Glomerular endothelial cell (primary cell): ENCODE measurements at places on chromosomes 7 and 10. TPM values are rescaled to one million over a fixed set of nuclear protein-coding genes. Genes with fewer than 3 reads are reported as not detected.

DNA sequence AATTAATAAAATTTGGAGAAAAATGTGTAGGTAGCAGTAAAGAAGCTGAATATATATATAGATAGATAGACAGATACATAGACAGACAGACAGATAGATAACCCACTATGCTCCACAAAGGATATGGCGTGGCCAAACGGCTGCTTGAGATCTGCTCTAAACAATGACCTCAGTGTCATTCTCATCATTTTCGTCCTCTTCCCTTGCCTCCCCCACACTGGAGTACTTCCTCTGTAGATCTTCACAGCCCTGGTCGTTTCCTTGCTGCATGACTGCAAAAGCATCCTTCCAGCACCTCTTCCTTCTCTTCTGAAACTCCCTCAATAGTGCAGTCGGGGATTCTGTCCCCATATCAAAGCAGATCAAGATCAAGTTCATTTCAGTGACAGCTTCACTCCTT, 35.6 kb upstream of the ATP6V0A4 start:
- no peak for DNase-seq

The PRR15 gene
- 0.23 TPM in 1 of 2 replicates, not detected in the other for total RNA-seq

The SLIT1 gene
- total RNA-seq, result not detected in 2 replicates

The ANKRD2 gene
- total RNA-seq, result 0.24 TPM in 1 of 2 replicates, not detected in the other

The CPEB3 gene
- 0.63 and 1.6 TPM in 2 replicates for total RNA-seq

DNA sequence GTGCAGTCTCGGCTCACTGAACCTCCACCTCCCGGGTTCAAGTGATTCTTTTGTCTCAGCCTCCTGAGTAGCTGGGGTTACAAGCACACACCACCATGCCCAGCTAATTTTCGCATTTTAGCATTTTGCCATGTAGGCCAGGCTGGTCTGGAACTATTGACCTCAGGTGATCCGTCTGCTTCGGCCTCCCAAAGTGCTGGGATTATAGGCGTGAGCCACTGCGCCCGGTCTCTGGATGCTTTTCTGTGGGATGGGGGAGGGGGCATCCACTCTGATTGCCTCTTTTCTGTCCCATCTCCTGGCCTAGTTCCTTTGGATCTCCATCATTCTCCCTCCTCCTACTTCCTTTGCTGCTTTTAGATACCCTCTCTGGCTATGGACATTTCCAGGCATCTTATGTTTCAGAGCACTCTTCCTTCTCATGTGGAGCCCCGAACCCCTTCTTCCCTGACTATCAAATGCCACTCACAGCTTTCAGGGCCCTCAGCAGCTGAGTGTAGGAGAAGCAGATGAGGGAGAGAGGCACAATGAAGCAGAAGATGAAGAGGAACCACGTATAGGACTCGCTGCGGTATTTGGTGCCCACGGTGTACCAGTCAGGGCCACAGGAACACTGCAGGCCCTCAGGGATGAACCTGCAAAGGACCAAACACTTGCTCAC, 1.4 kb downstream of the OPN1SW start:
- DNase-seq, result no peak

DNA sequence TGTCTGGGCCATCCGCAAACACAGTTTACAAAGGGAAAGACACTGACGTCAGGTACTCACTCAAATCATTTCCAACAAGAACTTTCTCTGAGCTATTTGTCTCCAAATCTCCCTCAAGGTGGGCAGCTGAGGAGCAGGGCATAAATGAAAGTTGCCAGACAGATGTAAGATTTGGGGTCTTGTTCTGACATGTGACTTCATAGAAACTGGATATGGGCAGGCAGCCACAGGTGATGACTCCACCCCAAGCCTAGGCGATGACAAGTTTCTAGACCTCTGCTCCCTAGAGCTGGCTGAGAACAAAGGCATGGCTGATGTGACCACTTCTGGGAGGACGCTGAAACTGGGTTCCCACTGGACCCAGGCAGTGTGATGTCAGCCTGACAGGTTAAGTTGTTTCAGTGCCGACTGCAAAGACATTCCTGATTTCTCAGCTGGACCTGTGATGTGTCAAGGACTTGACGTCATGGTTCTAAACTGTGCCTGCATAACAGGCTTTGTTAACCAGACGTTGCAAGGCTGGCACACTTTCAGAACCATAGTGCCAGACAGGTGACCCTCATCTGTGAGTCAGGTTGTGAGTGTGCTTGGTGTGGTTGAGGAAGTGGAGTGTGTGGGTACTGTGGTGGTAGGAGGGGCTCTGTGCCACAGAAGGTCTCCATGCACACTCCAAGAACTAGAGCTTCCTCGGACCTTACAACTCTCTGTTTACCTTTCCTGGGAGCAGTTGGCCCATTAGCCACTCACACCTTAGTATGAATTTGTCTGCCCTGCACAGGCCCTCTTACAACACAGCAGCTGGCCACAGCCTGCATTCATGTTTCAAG, 39.9 kb upstream of the EBF3 start:
- no peak for DNase-seq

GRCh38 chr10:68296843-68297663, 34.8 kb upstream of the HNRNPH3 start:
- DNase-seq, result no peak

The CTNNA3 gene
- not detected in 2 replicates for total RNA-seq

- DNase-seq, result no peak
Measured at GRCh38 chr7:2151237-2151636, 81.5 kb downstream of the MAD1L1 start.

The TMEM213 gene
- total RNA-seq, result not detected in 2 replicates

GRCh38 chr7:6578114-6579084, 1.1 kb downstream of the ZDHHC4 start:
- DNase-seq, result no peak

DNA sequence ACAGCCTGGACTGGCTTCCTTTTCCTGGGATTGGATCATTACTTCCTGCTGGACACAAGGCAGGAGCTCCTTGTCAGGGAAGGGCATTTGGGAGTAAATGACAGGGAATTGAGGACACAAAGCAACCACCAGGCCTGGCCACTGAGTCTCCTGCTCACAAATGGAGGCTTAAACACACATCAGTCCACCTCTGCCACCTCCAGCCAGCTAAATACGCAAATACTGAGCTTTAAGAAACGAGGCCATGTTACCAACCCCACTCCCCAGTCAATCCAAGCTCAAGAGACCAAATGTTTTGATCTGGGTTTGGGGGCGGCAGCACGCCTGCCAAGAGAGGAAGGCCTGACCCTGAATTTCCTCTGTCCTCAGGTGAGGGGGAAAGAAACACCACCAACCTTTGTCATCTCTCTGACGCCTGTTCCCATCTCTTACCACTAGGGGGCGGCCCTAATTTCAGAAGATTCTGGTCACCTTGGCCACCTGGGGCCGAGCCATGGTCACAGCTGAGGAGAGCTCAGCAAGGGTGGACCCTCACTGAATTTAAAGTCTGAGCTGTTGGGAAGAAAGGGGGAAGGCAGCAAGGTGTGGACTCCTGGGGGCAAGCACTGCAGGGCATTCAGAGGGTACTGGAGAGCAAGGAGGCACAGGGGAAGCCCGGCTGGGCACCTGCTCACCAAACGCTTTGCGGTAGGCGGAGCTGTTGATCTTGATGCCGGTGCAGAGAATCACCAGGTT, 16.5 kb downstream of the AIFM2 start:
- no peak for DNase-seq

DNA sequence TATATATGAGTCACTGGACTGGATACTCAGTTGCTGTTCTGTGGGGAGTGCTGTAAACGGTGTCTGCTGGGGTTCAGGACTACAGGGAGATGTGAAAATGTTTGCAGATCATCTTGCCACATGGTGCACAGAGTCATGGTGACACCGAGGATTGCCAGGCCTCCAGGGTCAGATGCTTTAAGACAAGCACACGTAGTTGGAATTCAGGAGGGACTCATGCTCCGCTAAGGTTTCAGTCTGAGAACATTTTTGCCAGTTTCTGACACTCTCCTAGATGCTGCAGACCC, 211.3 kb downstream of the CXCL12 start:
- no peak for DNase-seq
